ENCODE measurements at places on chromosomes 1 and 21. TPM values are rescaled to one million over a fixed set of nuclear protein-coding genes. Genes with fewer than 3 reads are reported as not detected.

The PPIH gene
- total RNA-seq: 87.9 TPM

The OLFM3 gene
- total RNA-seq: not detected

The AIRE gene
- total RNA-seq: 0.86 TPM

The SAMD11 gene
- total RNA-seq: 434 TPM

The GNAT2 gene
- total RNA-seq: not detected

The CLDN17 gene
- not detected for total RNA-seq

The ANGPTL3 gene
- not detected for total RNA-seq

The ZNF593OS gene
- total RNA-seq: not detected

The RGS18 gene
- not detected for total RNA-seq

The TFF2 gene
- total RNA-seq: not detected

The ELF3 gene
- total RNA-seq: 3.8 TPM

The CFH gene
- total RNA-seq: 2.3 TPM

The DTL gene
- 29.9 TPM for total RNA-seq

The ADORA3 gene
- total RNA-seq: not detected

The APOBEC4 gene
- not detected for total RNA-seq

The FAAH gene
- not detected for total RNA-seq

The KCNJ10 gene
- not detected for total RNA-seq

The MPZ gene
- 0.68 TPM for total RNA-seq

The ARMH1 gene
- total RNA-seq: 2.2 TPM

The KCNJ15 gene
- total RNA-seq: not detected

The PADI1 gene
- not detected for total RNA-seq

The GBP2 gene
- total RNA-seq: not detected

The UTS2 gene
- total RNA-seq: not detected

The RGS13 gene
- total RNA-seq: not detected

The MINDY1 gene
- total RNA-seq: 8.1 TPM

The SPTA1 gene
- total RNA-seq: not detected

The CASQ2 gene
- not detected for total RNA-seq

The AMY1A gene
- total RNA-seq: not detected

The NUDT17 gene
- 3.6 TPM for total RNA-seq

The CCDC185 gene
- total RNA-seq: not detected

The DISC1 gene
- 6.1 TPM for total RNA-seq

The SELL gene
- total RNA-seq: 0.06 TPM

The CAMK1G gene
- total RNA-seq: 2.3 TPM

The ARHGEF16 gene
- 20.2 TPM for total RNA-seq

The CD160 gene
- not detected for total RNA-seq

The BSND gene
- total RNA-seq: not detected

The LIPI gene
- not detected for total RNA-seq

The ARHGEF10L gene
- 19.6 TPM for total RNA-seq

The MYOC gene
- 84.2 TPM for total RNA-seq

The OLIG1 gene
- not detected for total RNA-seq

The SPRR5 gene
- total RNA-seq: not detected

The E2F2 gene
- total RNA-seq: 8.4 TPM

The PROK1 gene
- not detected for total RNA-seq

The WDR47 gene
- total RNA-seq: 7.1 TPM

The PKNOX1 gene
- total RNA-seq: 21.5 TPM

The KRTAP11-1 gene
- total RNA-seq: not detected

The FAM163A gene
- not detected for total RNA-seq

The U2AF1 gene
- total RNA-seq: 94.1 TPM

The BRDT gene
- 0.55 TPM for total RNA-seq

The SERTAD4 gene
- 14.2 TPM for total RNA-seq

The FAM110D gene
- total RNA-seq: 5.1 TPM

The LCE1D gene
- not detected for total RNA-seq

The NDC1 gene
- 78.6 TPM for total RNA-seq

The C1orf56 gene
- 0.07 TPM for total RNA-seq

The HFM1 gene
- total RNA-seq: 8.3 TPM

The SPRR2F gene
- not detected for total RNA-seq

The LCE2A gene
- not detected for total RNA-seq

The RIMS3 gene
- 8.9 TPM for total RNA-seq

The S100A9 gene
- total RNA-seq: 14.0 TPM

Data from G401 (cell line).